ENCODE measurements at places on chromosomes 1 and 21. TPM values are rescaled to one million over a fixed set of nuclear protein-coding genes. Genes with fewer than 3 reads are reported as not detected.

- H3K36me3 ChIP-seq = no peaks in the 10 kb centered on the region
- no peak overlapping the region for H3K4me3 ChIP-seq
- no peak for DNase-seq
- H3K27ac ChIP-seq = no peak overlapping the region
Observed at GRCh38 chr1:29520571-29521437, 284.5 kb downstream of the PTPRU start.

DNA sequence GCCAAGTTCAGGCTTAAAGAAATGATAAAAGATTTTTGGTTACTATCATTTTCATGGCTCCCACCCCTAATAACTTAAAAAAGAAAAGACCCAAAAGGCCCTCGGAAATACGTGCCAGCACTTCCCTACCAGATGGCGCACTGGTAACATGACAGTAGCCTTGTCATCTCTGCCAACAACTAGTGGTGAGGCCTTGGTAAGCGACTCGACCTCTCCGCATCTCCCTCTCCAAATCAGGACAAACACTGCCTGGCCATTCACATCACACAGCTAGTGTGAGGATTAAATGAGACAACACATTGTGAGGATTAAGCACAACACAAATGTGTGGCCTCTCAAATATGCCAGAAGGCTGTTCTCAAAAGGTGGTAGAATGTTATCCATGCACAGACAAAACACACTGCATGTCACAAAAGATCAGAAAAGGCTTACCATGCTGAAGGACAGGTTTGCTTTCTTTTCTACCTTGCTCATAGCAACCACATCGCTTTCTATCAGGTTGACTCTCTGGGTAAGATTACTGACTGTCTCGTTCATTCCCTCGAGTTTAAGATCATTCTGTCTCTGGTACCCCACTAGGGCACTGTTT lies 16.4 kb downstream of the TEX38 start:
- no peaks in the 10 kb centered on the region for H3K27me3 ChIP-seq
- H3K36me3 ChIP-seq = peaks cover 98% of the 10 kb centered on the region
- H3K4me3 ChIP-seq = no peak overlapping the region
- no peak for DNase-seq

Gene TMEM200B
- total RNA-seq = not detected

DNA sequence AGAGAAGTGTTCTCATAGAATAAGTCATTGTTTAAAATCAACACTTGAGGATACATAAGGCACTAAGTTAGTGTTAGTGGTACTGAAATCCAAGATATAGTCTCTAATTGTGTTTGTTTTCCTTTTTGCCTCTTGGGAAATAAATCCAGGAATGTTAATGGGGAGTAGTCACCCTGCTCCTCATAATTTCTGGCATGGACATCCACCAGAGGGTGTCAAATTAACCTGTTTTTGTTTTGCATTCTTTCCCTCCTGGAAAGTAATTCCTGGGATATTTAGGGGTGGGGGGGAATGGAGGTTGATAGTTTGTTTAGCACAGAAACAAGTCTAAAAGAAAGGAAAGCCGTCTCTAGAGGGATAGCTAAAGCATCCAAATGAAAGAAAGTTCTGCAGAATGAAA lies 87.8 kb upstream of the MAP1LC3C start:
- DNase-seq = no peak
- no peaks in the 10 kb centered on the region for H3K27me3 ChIP-seq
- no peak overlapping the region for H3K27ac ChIP-seq
- H3K4me1 ChIP-seq = no peaks in the 10 kb centered on the region

DNA sequence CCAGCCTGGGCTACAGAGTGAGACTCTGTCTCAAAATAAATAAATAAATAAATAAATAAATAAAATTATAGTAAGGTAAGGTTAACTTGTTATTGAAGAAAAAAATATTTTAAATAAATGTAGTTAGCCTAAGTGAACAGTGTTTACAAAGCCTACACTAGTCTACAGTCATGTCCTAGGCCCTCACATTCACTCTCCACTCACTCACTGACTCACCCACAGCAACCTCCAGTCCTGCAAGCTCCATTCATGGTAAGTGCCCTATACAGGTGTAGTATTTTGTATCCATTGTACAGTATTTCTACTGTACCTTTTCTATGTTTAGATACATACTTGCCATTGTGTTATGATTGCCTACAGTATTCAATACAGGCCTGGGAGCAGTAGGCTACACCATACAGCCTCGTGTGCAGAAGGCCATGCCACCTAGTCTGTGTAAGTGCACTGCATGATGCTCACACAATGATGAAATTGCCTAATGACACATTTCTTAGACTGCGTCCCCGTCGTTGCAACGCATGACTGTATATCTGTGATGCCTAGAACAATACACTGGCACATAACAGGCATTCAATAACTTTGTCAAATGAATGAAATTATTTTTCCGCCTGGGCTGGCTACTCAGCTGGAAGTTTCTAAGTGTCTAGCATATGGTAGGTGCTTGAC lies 14.8 kb downstream of the KCNN3 start:
- no peaks in the 10 kb centered on the region for H3K27me3 ChIP-seq
- H3K36me3 ChIP-seq = no peaks in the 10 kb centered on the region
- H3K4me1 ChIP-seq = no peaks in the 10 kb centered on the region
- H3K4me3 ChIP-seq = no peak overlapping the region
- H3K27ac ChIP-seq = no peak overlapping the region
- DNase-seq = no peak

DNA sequence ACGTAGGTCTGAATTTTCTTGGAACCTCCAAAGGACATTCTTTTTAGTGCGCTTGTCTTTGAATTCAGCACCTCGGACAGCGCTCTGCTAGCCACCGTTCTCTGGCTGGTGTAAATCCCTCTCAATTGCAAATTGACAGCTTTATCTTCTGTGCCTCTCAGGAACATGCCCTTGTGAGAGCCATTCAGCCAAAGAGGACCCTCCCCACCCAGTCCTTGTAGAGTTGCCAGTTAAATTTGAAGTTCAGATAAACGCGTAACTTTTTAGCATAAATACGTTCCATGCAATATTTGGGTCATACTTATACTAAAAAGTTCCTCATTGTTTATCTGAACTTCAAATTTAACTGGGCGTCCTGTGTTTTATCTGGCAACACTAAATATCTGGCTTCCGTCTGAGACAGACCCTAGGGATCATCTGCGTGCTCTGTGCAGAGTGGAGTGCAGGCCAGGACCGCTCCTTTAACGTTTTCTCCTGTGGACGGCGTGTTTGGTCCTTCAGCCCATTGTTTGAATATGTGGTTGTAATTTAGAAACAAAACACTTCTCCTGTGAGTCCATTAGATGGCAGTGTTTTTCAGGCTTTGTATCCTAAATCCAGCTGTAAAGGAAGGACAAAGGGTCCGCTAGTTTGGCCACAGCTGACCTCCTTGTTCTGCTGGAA lies 7.0 kb downstream of the KCNAB2 start:
- no peak for DNase-seq
- H3K27ac ChIP-seq = no peak overlapping the region
- no peaks in the 10 kb centered on the region for H3K4me1 ChIP-seq
- H3K4me3 ChIP-seq = no peak overlapping the region

Gene CTH
- 2.6 TPM for total RNA-seq

Gene SLC30A1
- 8.4 TPM for total RNA-seq

DNA sequence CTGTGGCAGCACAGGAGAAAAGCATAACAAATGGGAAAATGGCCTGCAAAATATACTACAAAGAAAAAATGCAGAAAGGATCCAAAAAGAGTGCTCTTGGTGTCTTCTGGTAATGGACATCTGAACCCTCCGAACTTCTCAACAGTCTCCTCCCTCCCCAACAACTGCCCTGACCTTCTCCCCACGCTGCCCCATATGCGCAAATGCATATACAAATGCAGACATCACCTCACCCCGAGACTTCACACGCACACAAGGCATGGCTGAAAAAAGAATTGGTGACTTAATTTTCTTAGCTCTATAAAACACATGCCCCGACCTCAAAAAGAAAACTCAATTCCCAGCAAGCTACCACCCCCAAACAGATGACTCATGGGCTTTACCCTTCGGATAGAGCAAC lies 8.4 kb downstream of the KCND3 start:
- no peaks in the 10 kb centered on the region for H3K36me3 ChIP-seq
- DNase-seq = no peak
- H3K27ac ChIP-seq = no peak overlapping the region
- no peaks in the 10 kb centered on the region for H3K4me1 ChIP-seq
- no peak overlapping the region for H3K4me3 ChIP-seq

DNA sequence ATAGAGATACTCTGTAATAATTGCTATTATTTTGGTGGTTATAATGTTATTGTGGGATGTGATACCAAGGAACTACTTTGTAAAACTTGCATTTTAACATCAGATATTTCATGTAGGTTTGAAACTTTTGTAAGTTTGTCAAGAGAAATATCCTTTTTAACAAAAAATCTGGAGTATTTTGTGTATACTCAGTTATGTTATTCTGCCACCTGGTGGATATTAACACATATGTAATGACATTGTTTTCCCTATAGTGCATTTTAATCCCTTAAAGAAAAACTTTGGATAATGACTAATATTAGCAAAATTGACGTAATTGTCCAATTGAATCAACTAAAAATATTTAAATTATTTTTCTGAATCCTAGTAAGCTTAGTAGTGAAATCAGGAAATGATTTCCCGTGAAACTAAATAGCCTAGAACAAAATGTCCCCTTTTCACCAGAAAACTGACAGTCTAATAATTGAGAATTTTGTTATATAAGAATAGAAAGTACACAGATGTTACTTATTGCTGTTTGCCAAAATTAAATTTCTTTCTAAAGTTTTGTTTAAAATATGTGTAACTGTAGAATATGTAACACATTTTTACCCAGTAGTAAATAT lies 39.6 kb downstream of the KCTD3 start:
- DNase-seq = no peak
- no peak overlapping the region for H3K4me3 ChIP-seq
- H3K36me3 ChIP-seq = no peaks in the 10 kb centered on the region
- no peak overlapping the region for H3K27ac ChIP-seq

DNA sequence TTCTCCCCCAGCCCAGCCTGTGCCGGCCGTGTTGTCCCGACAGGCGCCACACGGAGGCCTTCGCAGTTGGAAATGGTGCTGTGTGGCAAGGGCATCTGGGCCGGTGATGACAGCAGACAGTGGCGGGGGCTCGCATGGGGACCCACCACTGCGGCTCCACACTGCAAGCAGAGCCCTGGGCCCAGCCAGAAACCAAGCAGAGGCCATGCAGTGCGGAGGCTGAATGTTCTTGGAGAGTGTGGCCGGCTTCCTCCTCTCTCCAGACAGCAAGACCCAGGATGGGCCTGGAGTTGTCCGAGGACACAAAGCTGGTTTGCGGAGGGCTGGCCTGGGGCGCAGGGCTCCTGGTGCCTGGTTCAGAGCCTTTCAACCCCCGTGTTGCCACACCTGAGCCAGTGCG lies 104.6 kb downstream of the SIK1 start:
- H3K27me3 ChIP-seq = no peaks in the 10 kb centered on the region
- no peaks in the 10 kb centered on the region for H3K36me3 ChIP-seq
- H3K27ac ChIP-seq = no peak overlapping the region
- no peaks in the 10 kb centered on the region for H3K4me1 ChIP-seq
- no peak overlapping the region for H3K4me3 ChIP-seq

DNA sequence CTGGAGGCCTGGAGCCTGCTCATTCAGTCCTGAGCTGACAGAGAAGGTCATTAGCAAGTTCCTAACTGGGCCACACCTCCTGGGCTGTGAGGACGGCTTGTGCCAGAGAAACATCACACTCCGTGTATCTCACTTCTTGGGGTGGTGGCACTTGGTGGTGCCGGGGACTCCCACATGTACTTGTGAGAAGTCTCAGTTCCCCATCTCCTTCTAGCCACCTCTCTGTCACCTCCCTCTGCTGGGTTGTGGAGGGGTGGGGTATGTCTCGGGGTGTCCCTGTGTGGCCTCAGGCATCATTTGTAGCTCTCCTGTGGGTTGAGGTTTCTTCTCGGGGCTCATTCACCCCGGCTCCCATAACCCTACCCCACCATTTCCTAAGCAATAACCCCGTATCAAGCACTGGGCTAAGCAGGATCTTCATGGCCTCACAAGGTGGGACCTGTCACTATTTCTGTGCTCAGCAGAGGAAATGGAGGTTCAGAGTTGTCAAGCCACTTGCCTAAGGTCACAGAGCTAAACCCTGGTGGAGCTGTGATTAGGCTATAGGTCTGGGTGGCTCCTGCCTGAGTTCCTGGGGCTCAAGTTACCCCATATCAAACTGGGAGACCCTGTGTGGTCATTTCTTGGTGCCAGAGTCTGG lies 62.5 kb downstream of the UBIAD1 start:
- DNase-seq = no peak
- H3K4me1 ChIP-seq = no peaks in the 10 kb centered on the region
- H3K36me3 ChIP-seq = no peaks in the 10 kb centered on the region
- no peak overlapping the region for H3K27ac ChIP-seq
- no peak overlapping the region for H3K4me3 ChIP-seq
- H3K27me3 ChIP-seq = no peaks in the 10 kb centered on the region

GRCh38 chr1:902802-903201 lies 20.9 kb upstream of the SAMD11 start:
- no peak overlapping the region for H3K27ac ChIP-seq
- DNase-seq = no peak
- H3K27me3 ChIP-seq = peaks cover 1% of the 10 kb centered on the region
- no peaks in the 10 kb centered on the region for H3K36me3 ChIP-seq
- peaks cover 18% of the 10 kb centered on the region for H3K4me1 ChIP-seq
- H3K4me3 ChIP-seq = no peak overlapping the region

GRCh38 chr1:172582889-172583288 lies 49.9 kb downstream of the SUCO start:
- no peaks in the 10 kb centered on the region for H3K4me1 ChIP-seq
- peaks cover 17% of the 10 kb centered on the region for H3K36me3 ChIP-seq
- no peak overlapping the region for H3K4me3 ChIP-seq

Gene HMGN1
- total RNA-seq = 263 TPM
